ENCODE measurements at places on chromosomes 16 and 17.

DNA sequence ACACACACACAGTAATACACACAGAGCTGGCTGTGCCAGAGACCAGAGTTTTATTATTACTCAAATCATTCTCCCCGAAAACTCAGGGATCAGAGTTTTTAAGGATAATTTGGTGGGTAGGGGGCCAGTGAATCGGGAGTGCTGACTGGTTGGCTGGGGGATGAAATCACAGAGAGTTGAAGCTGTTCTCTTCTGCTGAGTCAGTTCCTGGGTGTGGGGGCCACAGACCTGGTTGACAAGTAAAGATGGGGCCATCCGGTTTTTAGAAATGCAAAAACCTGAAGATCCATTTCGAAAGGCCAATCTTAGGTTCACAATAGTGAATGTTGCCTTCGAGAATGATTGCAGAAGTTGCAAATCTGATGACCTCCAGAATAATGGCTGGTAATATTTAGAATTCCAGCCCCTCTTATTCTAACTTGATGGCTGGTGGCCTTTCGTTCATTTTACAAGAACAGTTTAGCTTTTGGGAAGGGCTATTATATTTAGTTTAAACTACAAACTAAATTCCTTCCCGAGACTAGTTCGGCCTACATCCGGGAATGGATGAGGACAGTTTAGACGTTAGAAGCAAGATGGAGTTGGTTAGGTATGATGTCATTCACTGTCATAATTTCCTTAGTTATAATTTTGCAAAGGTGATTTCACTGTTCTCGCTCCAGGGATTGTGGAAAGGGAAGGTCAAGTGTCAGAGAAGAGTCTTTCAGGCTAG, 123.2 kb downstream of the KCNJ18 start:
- DNase-seq = no peak

DNA sequence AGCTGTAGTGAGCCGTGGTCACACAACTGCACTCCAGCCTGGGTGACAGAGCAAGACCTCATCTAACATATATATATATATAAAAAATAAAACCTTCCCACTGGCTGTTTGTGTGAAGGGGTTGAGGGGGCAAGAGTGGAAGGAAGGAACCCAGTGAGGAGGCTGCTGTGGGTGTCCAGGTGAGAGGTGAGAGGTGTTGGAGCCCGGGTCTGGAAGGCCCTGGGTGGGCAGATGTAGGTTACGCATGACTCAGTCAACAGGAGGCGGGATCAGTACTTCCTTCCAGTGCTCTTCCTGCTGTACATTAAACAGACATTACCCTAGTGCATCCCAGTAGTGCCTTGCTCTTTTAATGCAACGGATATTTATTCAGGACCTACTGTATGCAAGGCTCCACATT, 47.0 kb upstream of the ZNF423 start:
- no peak for DNase-seq

GRCh38 chr17:13429201-13429600, 172.5 kb downstream of the HS3ST3A1 start:
- DNase-seq = no peak

DNA sequence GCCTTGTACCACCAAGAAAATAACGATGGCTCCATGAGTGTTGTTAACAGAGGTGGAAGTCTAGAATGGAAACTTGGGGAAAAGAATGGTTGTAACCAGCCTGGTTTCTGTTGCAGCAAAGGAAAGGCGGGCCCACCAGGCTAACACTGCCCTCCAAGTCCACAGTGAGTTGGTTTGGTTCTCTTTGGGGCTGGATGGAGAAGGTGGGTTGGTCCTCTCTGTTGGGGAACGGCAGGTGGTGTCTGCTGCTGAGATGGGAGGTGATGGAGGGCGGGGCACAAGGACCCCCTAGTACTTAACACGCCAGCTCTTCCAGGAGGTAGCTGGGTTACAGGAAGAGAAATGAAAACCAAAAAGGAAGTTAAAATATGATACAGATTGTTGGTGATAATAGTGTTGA, 76.6 kb upstream of the PLCG2 start:
- no peak for DNase-seq

- DNase-seq = no peak
These were observed 37.5 kb upstream of the GSG1L start for GRCh38 chr16:28100810-28101532.

DNA sequence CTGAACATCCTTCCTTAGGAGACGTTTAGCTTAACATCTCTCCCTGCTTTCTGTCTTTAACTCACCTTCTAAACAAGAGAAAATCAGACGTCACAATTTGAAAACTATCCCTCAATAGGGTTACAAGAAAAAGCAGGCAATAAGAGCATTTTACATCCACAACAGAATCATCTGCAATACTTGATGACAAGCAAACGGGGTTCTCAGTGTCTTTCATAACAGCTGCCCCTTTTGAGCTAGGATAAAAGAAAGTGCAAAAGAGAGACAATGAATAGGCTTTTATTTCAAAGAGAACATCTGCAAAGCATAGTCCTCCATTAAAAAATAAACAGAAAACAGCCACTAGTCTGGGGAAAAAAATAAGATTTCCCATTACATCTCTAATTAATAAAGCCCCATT, 13.2 kb downstream of the XYLT1 start:
- DNase-seq = no peak

DNA sequence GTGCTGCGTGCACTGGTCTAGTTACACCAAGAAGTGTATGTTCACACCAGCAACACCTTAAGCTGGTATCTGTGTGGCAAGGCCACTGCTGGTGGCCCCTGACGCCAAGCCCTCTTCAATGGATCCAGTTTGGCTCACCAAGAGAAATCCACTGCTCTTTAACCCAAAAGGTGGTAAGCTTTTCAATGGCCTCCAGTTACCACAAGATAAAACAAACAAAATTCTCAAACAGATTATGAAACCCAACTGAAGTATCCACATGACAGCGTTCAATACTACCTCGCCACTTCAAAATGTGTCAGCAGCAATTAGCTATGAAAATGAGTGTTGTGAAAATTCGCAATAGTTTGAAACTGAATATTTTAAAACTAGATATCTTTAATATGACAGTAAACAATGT, 96.5 kb upstream of the AKTIP start:
- DNase-seq = no peak

DNA sequence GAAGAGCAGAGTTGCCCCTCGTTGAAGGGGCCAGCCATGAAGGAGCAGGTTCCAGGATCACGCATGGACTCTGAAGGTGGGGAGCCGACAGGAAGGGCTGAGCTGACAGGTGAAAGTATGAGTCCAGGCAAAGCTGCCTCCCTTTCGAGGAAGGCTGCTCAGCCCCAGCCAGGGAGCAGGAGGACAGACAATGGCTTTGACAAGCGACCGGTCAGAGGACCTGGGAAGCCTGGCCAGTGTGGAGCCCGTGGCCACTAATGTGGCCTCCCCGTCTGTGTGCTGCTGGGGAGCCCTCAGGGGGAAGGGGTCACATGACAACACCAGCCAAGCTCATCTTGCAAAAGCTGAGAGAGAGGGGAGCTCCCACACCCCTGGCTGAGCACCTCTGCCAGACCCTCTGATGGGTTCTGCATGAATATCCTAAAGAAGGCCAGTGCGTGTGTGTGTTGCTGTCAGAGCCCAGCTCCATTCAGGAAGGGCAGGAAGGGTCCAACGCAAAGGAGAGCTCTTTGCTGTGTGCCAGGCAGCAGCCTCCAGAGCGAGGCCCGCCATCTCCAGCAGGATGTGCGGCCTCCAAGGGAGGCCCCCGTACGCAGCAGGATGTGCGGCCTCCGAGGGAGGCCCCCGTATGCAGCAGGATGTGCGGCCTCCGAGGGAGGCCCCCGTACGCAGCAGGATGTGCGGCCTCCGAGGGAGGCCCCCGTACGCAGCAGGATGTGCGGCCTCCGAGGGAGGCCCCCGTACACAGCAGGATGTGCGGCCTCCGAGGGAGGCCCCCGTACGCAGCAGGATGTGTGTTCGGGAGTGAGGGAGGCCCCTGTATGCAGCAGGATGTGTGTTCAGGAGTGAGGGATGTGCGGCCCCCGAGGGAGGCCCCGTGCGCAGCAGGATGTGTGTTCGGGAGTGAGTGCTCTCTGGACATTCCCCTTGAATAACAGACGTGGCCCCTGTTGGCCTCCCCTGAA, 102.1 kb upstream of the CHMP6 start:
- no peak for DNase-seq

DNA sequence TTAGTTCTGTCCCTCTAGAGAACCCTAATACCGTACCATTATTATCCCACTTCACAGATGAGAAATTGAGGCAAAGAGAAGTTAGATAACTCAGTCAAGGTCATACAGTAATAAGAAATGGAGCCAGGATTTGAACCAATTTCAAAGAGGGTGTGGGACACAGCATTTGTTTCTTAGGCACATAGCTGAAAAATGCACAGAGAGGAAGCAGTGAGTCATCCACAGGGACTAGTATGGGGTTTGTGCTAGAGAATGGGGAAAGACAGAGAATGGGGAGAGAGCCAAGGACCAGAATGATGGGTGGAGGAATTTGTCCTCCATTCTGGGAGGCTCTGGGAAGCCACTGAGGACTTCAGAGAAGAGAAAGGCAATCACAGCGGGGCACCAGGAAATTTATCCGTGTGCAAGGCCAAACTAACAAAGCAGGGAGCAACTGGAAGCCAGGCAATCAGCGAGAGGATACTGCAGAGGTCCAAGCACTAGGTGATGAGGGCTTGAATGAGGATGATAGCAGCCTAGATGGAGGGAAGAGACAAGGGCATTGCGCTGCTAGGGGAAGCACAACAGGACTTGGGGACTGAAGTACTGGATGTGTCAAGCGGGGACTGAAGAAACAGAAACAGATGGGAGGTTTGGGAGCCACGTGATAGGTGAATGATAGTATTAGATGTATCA, 78.1 kb upstream of the ZFHX3 start:
- DNase-seq = no peak

- DNase-seq = no peak
These were observed 29.6 kb upstream of the MMD start for GRCh38 chr17:55451203-55451641.

DNA sequence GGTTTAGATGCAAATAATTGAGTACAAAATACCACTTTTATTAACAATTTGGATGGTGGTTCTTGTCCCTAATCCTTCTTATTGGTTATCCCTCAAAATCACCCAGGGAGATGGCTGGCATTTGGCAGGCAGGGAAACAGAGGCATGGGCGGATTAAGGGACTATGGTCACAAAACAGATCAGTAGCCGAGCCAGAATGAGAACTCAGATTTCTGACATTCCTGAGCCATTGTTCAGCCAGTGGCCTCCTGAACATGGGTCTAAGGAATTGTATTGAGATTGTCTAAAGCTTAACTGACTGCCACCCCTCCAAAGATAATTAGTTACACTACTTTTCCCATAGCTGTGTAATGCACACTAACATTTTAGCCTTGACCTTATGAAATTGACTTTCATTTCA, 88.4 kb downstream of the CHD9NB start:
- DNase-seq = no peak

DNA sequence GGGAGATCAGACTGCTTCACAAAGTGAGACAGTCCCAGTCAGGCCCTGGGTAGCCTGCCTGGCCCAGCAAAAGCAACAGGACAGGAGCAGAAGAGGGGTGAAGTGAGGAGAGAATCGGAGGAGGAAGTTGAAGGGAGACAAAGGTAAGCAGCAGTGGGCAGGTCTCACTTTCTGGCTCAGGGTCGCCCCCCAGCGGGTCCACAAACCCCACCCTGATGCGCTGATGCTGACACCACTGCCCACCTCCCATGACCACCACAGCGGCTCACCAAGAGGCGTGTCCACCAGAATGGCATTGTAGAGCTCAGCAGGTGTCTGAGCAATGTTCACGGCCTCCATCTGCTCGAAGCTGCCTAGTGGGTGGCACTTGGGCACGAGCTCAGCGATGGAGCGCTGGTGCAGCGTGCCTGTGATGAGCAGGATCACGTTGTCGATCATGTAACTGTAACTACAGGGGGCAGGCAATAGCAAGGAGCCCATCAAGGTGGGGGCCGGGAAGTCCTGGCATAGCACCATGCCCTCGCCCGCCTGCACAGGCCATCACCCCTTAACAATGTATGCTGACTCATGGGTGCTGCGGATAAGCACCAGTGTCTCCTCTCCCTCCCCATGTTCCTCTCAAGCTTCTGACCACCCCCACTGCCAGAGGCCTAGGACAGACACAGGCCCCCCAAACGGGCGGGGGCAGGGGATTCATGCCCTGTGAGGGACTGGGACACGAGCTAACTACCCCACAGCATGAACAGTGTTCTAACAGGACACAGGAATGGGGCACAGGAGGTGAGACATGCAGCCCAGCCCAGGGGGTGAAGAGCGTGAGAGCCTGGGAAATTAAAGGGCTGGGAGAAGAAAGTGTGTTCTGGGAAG, 13.6 kb downstream of the HSD11B2 start:
- DNase-seq = no peak

DNA sequence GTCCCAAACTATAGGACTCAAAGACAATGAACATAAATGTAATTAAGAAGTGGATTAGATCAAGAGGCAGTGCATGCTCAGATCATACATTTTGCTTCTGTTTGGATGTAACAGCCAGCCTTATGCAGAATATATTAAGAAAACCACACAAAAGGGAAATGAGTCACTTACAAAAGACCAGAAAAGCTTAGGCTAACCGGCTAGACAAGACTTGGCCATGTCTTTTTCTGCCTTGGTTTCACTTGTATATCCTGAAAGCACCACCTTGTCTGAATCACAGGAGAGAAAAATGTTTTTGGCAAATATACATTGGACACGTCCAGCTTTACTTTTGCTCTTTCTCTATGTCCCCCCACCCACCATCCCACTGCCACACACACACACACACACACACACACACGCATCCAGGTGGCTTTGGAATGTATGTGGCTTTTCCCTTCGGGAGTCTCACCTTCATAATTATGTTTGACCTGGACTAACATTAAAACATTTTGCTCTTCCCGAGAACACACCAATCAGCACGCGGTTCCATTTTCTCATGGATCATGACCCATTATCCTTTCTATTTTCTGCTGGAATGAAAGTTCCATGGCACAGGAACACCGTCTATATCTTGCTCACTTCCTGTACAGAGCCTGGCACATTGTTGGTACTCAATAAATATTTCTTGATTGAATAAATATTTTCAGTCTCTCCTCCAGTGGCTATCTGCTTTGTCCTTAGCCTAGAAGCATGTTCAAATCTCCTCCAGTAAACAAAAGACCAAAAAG, 64.6 kb downstream of the CDK5R1 start:
- DNase-seq = no peak

DNA sequence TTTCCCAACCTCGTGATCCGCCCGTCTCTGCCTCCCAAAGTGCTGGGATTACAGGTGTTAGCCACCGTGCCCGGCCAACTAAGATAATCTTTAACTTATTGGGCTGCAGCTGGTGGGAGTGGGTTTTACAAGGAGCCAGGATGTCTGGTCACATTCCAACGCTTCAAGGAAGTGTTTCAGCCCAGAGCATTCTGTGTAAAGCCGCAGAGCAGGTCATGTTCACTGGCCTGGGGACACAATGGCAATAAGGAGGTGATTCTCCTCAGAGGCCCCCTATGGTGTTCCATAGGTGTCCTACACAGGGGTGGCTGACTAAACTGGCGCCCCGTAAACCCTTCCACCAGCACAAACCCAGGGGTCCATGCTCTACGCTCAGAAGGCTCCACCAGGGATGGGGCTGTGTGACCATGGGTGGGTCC, 1.2 kb downstream of the QPRT start:
- no peak for DNase-seq

DNA sequence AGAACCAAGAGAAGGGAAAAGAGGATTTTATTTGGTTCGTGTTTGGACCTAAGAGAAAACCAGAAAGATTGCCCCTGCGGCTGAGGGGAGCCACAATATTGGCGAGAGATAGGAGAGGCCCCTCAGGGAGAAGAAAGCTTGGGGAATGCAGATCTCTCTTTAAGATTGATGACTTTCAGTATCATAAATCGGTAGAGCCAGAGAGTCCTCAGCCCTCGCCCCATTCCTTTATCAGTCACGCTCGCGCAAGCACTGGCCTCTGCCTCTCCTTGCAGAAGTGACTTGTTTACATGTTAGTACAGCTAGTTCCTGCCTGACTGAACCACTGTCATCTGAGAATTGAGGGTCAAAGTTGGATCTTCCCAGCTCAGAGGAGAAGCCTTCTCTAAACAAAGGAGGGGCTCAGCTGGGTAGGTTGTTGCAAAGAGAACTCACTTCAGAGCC, 21.5 kb upstream of the KRT19 start:
- no peak for DNase-seq
